Astrocyte of the hippocampus (primary cell): ENCODE measurements at places on chromosomes 2 and 18.

GRCh38 chr18:7002107-7002506 lies 115.5 kb downstream of the LAMA1 start:
- DNase-seq = no peak

GRCh38 chr18:74775239-74775638 lies 177.6 kb downstream of the ZNF407 start:
- peak; percentile 34 for DNase-seq

- DNase-seq = peak; percentile 49
Measured at GRCh38 chr2:950080-950966, at the start of gene SNTG2. TSS of gene SNTG2 (plus strand) at chr2:950849. CDS start at chr2:950997, 148 bp downstream.

GRCh38 chr2:195820867-195821565 lies 164.0 kb downstream of the SLC39A10 start:
- DNase-seq = no peak
